Renal cortical epithelial cell (primary cell): ENCODE measurements at places on chromosomes 13 and 19. TPM values are rescaled to one million over a fixed set of nuclear protein-coding genes. Genes with fewer than 3 reads are reported as not detected.

The ZNF471 gene
- 2.1 and 10.1 TPM in 2 replicates for total RNA-seq

The SUCLA2 gene
- 53.5 and 86.1 TPM in 2 replicates for total RNA-seq

The CGB1 gene
- total RNA-seq: 1.4 TPM in 1 of 2 replicates, not detected in the other

DNA sequence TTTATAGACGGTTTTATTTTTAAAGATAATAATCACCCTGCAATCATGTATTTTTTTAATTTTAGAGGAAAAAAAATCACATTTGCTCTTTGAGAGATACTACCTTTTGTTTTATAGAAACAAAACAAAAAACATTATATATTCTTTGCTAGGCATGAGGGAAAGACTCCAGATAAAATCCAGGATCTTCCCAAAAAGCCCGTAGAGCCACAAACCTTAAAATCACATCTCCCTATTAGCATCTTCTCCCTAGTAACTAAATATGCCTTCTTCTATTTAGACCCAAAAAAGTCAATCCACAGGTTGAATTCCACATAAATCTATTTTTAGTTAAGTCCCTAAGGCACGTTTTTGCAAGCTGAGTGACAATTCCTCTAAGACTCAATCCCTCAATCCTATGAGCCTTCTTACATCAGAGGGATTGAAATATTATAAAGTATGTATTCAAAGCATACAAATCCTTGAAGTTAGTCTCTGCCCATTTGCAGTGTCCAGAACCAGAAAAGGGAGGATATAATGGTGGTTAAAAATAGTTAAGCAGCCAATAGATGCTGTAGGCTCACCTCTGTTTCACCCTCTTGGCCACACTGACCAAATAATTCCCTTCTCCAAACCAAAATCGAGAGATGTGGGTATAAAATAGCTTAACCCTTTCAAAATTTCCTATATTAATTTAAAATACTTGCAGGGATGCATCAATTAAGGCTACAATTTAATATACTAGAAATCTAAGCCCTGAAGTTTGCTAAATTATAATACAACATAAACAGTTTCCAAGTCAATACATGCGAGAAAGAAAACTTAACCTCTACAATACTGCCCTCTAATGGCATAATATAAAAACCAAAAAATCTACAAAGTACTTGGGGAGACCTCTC is 64.0 kb downstream of the SERP2 start:
- peak; percentile 74 for DNase-seq

GRCh38 chr13:74316547-74316946 is 182.3 kb upstream of the KLF12 start:
- DNase-seq: peak; percentile 33

DNA sequence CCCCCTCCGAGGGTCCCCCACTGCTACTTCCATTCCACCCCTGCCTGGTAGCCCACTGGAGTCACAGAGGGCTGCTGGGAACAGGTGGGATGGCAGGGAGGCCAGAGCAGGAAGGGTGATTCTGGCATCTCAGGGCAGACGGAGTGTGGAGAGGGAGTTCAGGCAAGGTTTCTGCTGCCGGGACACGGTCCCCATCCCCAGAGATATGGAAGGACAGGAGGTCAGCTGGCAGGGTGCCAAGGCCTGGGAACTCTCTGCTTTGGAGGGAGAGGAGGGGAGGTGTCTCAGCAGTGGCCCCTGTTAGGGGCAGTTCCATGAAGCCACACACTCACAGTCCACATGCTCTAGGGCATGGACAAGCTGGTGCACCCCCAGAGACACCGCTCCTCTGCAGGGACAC is 68.1 kb downstream of the CHST8 start:
- no peak for DNase-seq
